PC-9 (cell line): ENCODE measurements at places on chromosomes 3 and 15. TPM values are rescaled to one million over a fixed set of nuclear protein-coding genes. Genes with fewer than 3 reads are reported as not detected.

GRCh38 chr3:105885256-105885655 lies 16.4 kb upstream of the CBLB start:
- no peak for DNase-seq

Gene PLIN1
- total RNA-seq, result 1.0 and 1.3 TPM in 2 replicates

DNA sequence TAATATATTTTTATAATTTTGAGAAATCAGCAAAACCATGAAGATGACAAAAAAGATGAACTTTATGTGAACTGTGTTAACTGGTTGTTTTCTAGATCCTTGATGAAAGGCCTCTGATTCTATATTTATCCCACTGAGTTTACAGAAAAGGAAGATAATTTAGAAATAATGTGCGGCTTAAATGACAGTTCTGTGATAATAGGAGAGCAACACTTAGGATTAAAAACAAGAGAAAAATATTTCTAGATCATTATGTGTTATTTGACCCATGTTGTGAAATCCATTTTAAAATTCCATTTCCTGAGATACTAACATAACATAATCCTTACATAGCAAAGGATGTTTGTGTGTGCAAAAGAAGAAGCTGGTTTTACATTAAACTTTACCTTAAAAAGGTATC lies 598.0 kb downstream of the DIPK2A start:
- DNase-seq, result no peak

- DNase-seq, result no peak
Measured at GRCh38 chr15:70556151-70556741, 207.1 kb downstream of the UACA start.

- no peak for DNase-seq
Measured at GRCh38 chr3:172177046-172177445, 137.7 kb downstream of the FNDC3B start.

- DNase-seq, result no peak
Measured at GRCh38 chr3:106305882-106306435, 437.1 kb upstream of the CBLB start.

GRCh38 chr3:131053043-131053859 lies 26.6 kb downstream of the NEK11 start:
- DNase-seq, result no peak

GRCh38 chr3:196789885-196790359 lies 50.3 kb downstream of the PAK2 start:
- peak; percentile 73 for DNase-seq

DNA sequence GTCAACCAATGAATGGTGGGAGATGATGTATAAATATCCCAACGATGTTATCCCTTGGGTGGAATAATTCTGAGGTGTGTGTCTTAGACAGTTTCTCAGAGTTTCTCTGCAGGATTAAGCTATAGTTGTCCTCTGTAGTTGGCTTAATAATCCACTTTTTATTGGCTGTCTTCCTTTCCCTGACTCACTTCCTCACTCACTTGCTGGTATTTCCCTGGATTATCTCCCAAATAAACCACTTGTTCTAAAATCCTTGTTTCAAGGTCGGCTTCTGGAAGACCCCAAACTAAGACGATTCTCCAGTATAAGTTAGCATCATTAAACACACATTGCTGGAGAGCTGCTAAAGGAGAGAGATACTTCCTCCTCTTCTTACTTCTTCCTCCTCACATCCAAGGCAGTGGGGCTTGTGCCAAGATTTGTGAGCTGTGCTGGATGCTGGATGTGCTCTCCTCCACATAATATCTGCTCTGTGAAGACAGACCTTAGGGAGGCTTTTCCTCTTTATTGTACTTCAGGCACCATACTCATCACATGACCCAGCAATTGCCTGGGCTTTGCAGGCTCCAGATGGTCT lies 22.5 kb upstream of the ROPN1 start:
- DNase-seq, result no peak

DNA sequence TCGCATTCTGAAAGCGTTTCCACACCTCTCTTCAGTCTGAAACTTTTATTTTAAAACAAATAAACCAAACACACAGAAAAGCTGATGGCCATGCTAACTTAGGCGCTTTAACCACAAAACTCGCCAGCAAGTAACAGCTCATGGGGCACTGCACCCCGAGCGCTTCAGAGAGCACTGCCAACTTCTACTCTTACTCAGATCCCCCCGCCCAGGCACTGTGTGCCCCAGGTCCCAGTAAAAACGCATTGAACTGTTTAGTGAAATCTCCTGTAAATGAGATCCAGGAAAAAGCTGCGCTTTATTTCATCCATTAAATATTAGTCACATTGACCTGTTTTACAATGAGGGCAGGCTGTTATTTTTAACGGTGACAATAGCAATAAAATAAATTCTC lies 99.7 kb downstream of the LRIG1 start:
- DNase-seq, result no peak

Gene ANKUB1
- total RNA-seq, result not detected in 2 replicates

- DNase-seq, result no peak
Measured at GRCh38 chr3:111751961-111752360, 107.1 kb upstream of the PHLDB2 start.

DNA sequence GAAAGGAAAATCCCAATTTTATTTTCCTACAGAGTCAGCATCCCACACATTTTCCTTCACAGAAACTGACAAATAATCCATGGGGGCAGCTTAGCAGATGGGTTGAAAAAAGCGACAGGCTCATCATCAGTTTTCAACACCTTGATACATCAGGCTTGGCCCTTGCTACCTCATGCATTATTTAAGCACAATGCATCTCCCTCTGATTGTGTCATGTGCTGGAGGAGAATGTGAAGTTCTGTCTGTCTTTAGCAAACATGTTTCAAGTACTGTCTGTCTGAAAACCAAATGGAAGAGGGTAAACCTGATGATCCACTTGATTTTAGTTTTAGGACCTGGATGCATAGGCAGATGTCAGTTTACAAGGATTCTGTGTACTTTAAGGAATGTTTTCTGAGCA lies 128.6 kb upstream of the ADAMTS9 start:
- DNase-seq, result no peak

- DNase-seq, result no peak
Measured at GRCh38 chr15:43648649-43649429, at the start of gene CATSPER2. Gene CATSPER2 (minus strand): TSS chr15:43648844. CDS start chr15:43648061, 783 bp downstream.

DNA sequence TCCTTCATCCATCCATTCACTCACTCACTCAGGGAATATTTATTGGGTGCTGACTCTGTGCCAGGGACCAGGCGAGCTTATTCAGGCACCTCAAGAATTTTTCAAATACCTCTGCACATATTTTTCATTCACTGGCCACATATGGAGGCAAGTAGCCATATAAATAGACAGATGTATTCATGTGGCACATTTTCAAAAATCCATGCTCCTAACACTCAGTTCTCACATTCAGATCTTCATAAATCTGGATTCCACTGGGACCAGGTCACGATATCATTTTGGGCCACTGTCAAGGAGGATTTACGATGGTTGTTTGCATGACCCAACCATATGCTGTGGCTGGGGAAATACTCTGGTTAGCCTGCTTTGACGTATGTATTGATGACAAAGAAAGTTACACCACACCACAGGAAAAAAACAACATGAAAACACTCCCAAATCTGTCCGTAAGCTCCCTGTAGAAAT lies 241.8 kb upstream of the LRTM1 start:
- DNase-seq, result peak; percentile 67

GRCh38 chr3:62228467-62228866 lies 144.9 kb downstream of the FEZF2 start:
- DNase-seq, result no peak

Gene PML
- total RNA-seq, result 67.2 and 81.8 TPM in 2 replicates

Gene CCNB2
- 77.1 and 99.2 TPM in 2 replicates for total RNA-seq

DNA sequence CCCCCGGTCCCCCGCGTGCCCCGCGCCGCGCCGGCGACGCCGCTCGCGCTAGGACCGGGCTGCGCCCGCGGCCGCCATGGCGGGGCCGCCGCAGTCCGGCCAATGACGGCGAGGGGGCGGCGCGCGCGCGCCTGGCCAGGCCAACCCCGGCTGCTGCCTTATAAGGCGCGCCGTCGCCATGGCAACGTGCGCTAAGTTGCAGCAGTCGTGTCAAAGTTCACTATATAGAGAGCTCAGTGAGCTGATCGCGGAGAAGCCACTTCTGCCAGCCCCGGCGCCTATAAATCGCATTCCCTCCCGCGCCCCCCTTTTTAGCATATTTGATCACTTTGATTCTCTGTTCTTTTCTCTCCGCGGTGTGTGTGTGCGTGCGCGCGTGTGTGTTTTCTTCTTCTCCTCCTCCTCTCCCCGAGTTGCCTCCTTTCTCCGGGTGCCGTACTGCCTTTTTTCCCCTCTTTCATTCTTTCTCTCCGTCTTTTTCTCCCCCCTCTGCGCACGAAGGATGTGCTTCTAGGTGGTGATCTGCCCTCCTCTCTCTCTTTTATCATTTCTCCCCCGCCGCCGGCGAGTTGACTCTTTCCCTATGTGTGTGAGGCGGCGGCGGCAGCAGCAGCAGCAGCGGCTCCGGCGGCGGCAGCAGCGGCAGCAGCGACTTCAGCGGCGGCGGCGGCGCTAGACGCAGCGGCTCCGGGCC lies at the start of gene NR2F2:
NR2F2 (plus strand) TSS at position 251 of the 694 bp plus-strand sequence. CDS start 1,406 bp downstream, outside the sequence.
- peak; percentile 93 for DNase-seq

Gene TPRG1
- 1.7 and 1.9 TPM in 2 replicates for total RNA-seq

- DNase-seq, result no peak
Measured at GRCh38 chr15:51484781-51485180, 137.8 kb downstream of the DMXL2 start.

- DNase-seq, result no peak
Measured at GRCh38 chr3:117439812-117440211, 730.2 kb downstream of the TUSC7 start.

Gene TMEM40
- total RNA-seq, result 30.5 and 33.9 TPM in 2 replicates

Gene LSAMP
- total RNA-seq, result not detected in 2 replicates

DNA sequence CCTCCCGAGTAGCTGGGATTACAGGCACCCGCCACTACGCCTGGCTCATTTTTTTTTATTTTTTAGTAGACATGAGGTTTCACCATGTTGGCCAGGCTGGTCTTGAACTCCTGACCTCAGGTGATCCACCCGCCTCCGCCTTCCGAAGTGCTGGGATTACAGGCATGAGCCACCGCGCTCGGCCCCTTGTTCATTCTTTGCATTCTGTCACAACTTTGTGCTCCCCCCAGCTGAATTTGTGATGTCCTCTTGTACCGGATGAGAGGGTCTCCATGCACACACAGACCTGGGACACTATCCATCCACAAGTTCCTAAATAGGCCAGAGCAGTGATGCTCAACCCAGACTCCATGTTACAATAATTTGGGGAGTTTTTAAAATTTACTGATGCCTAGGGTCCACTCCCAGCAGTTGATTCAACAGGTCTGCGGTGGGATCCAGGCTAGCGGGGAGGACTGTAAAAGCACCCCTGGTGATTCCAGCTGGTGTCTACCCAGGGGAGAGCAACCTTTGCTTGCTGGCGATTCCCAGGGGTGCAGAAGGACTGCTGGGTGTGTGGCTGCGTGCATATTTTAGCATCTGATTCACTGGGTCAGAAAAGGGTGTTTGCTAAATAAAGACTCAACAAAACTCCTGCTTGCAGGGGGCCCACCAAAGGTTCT lies 1.0 kb downstream of the RASSF1 start:
- DNase-seq, result no peak

DNA sequence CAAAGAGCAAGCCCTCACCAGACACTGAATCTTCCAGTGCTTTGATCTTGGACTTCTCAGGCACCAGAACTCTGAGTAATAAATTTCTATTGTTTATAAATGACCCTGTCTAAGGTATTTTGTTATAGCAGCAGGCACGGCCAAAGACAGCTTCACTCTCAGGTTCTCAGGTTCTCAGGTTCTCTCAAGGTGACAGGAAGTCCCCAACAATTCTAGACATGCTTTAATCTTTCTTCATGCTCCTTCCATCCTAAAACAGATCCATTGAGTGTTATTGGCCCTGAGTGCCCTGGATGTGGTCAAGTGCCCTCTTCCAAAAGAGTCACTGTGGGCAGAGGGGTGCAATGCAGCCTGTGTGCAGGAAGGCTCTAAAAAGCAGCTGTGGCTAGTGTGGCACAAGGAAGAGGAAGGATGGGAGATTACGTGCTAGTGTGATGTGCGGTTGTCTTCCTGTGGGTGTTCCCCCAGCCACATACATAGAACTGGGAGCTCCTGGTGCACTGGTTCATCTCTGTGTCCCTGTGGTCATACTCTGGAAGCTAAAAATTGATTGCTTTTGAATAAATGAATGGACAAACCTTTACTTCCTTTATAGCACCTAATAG lies 11.0 kb upstream of the RAB7A start:
- no peak for DNase-seq

DNA sequence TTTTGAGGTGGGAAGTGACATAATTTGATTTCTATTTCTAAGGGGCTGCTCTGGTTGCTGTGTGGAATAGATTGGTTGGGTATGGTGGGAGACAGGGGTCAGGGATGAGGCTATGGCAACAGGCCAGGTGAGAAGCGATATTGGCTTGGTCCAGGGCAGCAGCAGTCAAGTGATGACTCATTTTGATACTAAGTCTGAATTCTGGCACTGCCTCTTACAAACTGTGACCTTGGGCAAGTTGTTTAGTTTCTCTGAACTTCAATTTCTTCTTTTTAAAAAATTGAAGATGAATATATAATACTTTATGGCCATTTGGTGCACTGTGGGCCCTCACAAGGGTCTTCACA lies 40.4 kb upstream of the CLSTN2 start:
- no peak for DNase-seq

Gene KNL1
- total RNA-seq, result 16.2 and 27.5 TPM in 2 replicates

- DNase-seq, result no peak
Measured at GRCh38 chr15:67407786-67408185, 113.1 kb upstream of the C15orf61 start.

Gene ITIH1
- total RNA-seq, result not detected in 2 replicates

DNA sequence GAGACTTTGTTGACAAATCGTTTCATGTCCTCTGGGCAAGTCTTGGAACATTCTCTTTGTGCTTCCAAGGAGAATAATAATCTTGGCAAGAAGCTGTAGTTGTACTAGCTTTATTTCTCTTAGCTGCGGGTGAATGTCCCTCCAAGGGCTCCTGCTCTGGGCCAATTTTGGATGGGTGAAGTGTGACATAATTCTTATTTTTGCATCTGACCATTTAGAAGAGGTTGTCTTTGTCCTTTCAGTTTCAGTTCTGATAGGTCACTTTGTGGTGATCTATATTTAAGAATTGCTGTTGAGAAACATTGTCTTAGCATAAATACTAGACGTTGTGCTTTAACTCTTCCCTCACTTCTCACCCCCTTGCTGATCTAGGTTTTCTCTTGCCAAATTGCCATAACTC lies 164.8 kb upstream of the RORA start:
- DNase-seq, result no peak

Gene GABRG3
- total RNA-seq, result not detected in 2 replicates

- DNase-seq, result no peak
Measured at GRCh38 chr3:114260152-114260551, 22.8 kb upstream of the ZNF80 start.

GRCh38 chr3:79651536-79652065 lies 116.2 kb downstream of the ROBO1 start:
- DNase-seq, result no peak

Gene GLDN
- not detected in 2 replicates for total RNA-seq

Gene FETUB
- total RNA-seq, result not detected in 2 replicates

DNA sequence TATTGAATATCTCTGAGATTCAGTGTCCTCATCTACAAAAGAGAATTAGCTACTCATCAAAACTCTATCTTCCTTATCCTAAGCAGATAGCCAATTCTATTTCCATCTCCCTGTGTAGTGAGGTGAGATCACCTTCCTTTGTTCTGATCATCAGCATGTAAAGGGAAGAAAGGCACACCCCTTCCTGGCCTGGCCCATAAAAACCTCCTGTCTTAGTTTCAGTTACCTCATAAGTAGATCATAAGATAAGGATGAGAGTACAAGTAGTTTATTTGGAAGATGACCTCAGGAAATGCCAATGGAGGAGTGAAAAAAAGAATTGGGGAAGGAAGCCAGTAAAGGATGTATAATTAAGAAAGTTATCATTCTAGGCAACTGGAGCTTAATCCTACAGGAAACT lies 114.5 kb upstream of the GADL1 start:
- no peak for DNase-seq
